ENCODE measurements at places on chromosomes 1 and 21.

- no peak for DNase-seq
Observed at GRCh38 chr1:228391411-228392020, 15.1 kb downstream of the TRIM11 start.

DNA sequence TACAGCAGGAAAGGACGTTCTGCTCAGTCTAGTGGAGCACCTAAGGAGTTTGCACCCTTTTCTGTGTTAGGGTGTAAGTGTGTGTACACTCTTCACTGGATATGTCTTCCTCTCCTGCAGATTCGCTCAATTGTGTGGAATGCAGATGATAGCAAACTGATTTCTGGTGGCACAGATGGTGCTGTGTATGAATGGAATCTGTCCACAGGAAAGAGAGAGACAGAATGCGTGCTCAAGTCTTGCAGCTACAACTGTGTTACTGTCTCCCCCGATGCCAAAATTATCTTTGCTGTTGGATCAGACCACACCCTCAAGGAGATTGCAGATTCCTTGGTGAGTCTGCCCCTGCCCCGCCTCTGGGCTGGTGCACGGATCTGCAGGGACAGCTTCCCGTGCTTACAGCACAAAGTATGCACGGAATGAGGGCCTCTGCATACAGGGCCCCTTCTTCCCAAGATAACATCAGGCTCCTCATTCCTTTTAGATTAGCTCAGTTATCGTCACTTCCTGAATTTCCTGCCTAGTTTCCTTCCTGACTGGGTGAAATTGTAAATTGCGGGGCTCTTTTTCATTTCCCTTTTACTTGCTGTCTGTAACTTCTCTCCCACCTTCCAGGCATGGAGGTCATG lies 34.6 kb downstream of the CFAP57 start:
- peak; percentile 96 for DNase-seq

DNA sequence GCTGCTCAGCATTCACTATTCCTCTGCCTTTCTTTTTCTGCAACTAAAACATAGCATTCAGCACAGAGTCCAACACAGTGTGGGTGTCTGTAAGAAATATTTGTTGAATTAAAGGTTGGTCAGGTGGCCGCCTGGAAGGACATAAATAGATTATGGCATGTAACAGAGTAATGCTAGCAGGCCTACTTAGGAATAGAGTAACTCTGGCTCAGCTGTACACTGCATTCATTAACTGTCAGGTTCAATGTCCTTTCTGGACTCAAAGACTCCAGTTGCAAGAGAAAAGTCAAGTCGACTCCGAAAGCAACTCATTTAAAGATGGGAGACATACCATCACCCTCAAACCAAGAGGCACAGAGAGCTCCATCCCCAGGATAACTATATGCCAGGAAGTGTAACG lies 116.0 kb downstream of the LMX1A start:
- no peak for DNase-seq

GRCh38 chr1:89552471-89553081 lies 27.9 kb downstream of the LRRC8B start:
- peak; percentile 35 for DNase-seq

- peak; percentile 45 for DNase-seq
Observed at GRCh38 chr1:31239653-31240241, at the start of gene NKAIN1. TSS of gene NKAIN1 (minus strand) at chr1:31239887. CDS start at chr1:31239547, 340 bp downstream.

DNA sequence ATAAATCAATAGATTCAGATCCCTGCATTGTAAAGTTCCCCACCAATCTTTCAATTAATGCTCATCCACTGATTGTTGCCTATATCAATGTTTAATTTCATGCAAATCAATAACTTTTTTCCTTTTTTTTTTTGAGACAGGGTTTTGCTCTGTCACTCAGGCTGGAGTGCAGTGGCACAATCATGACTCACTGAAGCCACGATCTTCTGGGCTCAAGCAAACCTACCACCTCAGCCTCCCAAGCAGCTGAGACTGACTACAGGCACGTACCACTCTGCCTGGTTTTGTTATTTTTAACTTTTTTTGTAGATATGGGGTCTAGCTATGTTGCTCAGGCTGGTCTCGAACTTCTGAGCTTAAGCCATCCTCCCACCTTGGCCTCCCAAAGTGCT lies 25.7 kb downstream of the DIO1 start:
- no peak for DNase-seq

DNA sequence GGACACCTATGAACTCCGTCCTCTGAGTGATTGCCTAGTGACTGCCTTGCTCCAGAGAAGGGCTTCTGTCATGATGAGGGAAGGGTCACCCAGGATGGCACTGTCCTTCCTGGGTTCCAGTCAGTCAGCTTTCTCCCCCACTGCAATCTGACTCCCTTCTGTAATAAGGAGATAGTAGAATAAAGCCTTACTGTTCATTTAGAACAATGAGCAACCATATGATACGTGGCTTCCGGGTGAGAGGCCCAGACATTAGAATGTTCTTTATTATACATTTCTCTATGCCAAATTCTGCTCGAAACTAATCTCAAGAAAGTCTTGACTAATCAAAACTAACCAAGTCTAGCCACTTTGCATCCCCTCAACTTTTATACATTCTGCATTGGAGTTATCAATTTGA lies 8.5 kb upstream of the MTMR11 start:
- no peak for DNase-seq

GRCh38 chr1:220784751-220785150 lies 2.0 kb upstream of the MTARC1 start:
- no peak for DNase-seq

DNA sequence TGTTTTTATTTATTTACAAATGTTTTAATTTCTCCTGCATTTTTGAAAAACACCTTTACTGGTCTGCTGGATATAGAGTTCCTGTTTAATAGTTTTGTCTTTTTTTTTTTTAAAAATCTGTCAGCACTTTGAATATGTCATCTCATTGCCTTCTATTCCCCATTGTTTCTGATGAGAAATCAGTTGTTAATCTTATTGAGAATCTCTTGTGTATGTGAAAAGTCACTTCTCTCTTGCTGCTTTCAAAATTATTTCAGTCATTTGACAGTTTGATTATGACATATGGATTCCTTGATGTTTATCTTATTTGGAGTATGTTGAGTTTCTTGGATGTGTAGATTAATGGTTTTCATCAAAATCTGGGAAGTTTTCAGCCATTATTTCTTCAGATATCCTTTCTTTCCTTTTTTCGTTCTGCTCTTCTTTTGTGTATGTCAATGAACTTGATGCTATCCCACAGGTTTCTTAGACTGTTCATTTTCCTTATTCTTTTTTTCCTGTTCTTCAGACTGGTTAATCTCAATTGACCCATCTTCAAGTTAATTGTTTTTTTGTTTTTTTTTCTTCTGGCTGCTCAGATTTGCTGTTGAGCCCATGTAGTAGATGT lies 51.2 kb upstream of the CCDC190 start:
- DNase-seq: no peak

DNA sequence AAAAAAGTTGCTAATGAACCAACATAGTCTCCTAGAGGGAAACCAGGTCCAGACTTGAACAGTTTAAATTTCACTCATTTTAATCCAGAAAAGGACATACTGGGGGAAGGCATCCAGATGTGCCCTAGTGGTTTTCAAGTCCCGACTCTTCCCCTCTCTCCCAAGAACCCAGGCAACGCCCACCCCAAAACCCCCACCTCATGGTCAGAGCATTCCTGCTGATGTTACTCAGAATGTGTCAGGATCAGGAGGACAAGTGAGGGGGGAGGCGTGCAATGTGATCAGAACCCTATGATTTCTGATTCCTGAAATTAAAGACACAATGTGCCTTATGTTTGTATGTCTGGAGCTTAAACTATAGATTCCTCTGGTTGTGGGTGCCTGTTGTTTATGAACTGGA lies 1.6 kb upstream of the CTSK start:
- DNase-seq: peak; percentile 77

GRCh38 chr1:115647507-115647906 lies 5.7 kb downstream of the VANGL1 start:
- DNase-seq: no peak

DNA sequence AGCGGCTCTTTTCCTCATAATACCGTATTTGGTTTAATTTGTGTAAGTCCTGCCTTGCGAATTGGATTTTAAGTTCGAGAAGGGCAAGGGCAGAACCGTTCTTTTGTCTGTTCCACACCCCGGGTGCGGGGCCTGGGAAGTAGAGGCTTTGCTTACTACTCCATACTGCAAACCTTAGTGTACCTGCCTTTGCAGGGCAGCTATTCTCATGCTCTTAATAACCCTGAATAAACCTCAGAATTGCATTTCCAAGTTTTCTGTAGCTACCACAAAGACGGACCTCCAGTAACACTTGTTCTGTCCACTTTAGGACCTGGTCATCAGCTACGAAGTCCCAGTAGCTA lies 657 bp upstream of the HNRNPU start:
- DNase-seq: no peak

- DNase-seq: peak; percentile 92
Observed at GRCh38 chr1:169113613-169114119, 7.2 kb downstream of the ATP1B1 start.

- DNase-seq: peak; percentile 85
Observed at GRCh38 chr1:235417086-235417697, 50.0 kb downstream of the TBCE start.

DNA sequence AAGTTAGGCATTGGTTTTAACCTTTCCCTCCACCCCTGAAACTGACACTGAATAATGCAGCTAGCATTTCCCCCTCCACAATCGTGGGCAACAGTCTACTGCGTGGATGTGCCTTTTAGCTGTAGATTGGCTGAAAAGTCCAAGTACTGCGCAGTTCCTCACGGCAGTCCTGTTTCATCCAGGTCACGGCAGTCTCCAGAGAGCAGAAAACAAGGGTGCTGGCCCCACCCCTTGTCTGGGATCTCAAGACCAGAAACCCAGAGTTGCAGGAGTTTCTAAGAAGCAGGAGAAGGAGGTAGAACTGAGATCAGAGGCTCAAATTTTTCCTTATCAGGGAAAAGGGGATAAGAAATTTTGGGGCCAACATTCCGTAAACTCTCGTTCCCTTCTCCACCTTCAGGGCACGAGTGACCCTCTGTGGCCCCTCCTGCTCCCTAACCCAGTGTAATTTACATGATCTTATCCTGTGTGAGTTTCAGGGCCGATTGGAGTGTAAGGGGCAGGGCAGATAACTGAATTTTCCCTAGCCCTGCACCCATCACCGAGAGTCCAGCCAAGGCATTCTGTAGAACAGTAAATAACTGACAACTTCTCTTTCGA lies 25.9 kb upstream of the PLA2G2C start:
- no peak for DNase-seq

GRCh38 chr21:35648512-35648911 lies 411.8 kb downstream of the SETD4 start:
- no peak for DNase-seq

DNA sequence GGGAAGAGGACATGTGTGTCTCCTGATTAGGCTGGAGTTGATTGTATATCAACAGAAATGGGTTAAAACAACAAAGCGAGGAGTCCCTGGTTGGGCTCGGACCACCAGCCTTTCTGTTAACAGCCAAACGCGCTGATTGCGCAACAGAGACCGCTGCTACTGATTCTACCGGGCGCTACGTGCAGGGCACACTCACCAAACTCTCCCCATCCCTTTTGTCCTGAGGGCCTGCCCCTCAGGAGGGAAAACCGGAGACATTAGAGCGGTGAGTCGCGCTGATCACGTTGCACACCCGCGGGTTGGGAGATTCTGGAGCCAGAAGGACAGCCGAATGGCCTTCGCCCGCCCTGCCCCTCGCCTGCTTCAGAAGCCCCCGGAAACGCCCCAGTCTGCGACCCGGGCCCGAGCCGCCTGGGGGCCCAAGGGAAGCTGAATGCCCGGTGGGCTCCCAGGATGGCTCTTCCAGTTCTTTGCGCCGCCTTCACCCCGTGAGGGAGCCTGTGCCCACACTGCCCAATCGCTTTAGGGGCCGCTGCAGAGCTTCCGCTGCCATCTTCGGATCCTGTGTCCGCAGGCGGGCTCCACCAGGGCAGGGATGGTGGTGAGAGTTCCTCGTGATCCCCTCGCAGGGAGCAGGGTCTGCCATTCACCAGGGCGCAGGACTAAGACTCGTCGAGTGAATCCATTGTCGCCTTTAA lies 165.4 kb upstream of the NBPF11 start:
- no peak for DNase-seq

- no peak for DNase-seq
Observed at GRCh38 chr1:210232511-210233215, at the start of gene SERTAD4. TSS of gene SERTAD4 (plus strand) at chr1:210232796. CDS start at chr1:210237961, 5,165 bp downstream.

DNA sequence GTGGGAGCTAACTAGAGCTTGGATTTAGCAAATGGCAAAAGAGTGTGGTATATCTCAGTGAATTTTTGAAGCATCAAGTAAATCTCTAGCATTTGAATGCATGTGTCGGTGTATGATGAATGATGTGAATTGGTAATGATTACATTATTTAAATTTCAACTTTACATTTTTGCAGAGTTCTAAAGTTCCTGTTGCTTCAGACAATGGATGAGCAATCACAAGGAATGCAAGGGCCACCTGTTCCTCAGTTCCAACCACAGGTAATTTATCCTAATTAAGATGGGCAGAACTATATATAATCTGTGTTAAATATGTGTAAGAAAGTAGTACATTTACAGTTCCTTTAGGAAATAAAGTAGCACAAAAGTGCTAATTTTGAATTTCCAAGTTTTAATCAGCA lies 75.6 kb downstream of the NEK7 start:
- DNase-seq: no peak

DNA sequence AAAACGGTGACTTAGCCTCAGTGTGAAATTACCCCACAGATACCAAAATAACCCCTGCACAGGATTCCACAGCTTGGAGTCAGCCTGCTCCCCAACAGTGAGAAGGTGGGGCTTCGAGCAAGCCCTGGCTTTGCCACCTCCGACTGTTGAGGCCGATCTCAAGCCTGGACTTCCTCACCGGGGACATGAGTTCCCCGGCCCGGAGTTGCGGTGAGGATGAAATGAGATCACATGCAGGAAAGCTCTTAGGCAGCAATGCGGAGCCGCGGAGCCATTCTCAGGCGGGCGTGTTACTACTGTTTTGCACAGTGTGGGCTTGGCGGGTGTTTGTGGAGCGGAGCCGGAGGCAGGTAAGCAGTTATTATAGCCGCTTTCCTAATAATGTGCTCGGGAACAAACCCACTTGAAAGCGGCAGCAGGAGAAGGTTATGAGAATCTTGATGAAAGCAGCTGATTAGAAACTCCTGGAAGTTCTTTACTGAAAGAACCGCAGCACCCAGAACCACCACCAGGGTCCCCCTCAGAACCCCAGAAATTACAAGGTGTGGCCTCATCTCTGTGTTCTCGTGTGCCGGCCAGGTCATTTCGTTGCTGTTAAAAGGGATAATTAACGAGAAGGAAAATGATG lies 3.9 kb upstream of the CLSTN1 start:
- no peak for DNase-seq

DNA sequence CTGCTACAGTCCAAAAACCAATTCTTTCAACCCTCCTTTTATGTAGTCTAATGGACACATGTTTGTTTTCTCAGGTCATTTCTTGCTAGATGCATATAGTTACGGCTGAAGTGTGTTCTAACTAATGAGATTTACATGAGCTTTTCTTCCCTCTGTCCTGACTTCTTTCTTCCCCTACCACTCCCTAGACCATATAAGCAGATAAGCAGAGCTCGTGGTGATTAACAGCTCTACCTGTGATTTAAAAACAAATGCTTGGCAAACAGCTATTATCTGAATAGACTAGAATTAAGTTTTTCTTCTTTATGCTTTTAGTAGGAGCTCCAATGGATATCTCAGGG lies 18.6 kb downstream of the KHDRBS1 start:
- DNase-seq: no peak
